ENCODE measurements at places on chromosomes 3 and 15.

DNA sequence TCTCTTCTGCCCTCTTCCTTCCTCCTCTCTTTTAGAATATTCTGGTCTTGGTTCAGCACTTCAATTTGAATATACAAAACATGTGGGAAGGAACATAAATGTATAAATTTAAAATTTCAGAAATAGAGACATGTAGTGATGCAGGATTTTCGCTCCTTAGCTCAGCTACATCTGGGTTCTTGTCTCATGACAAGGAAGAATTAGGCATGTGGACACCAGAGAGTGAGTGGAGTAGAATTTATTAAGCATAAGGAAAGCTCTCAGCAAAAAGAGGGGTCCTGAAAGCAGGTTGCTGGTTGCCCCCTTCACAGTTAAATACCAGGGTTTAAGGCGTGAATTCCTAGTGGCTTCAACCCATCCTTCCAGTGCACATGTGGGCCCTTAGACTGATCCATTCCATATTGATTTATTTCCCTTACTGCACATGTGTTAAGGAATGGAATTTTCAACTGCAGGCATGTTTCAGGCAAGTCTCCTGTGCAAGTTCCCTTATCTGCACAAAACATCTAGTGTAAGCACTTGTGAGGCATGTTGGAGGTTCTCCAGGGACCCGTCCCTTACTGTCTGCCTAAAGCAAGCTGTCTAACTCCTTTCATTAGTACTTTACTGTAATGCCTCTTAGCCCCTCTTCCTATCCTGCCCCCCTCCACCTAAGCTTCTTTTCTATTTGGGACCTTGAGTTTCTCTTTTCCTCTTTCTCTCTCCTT, 133.2 kb upstream of the STRIT1 start:
- no peak for DNase-seq

DNA sequence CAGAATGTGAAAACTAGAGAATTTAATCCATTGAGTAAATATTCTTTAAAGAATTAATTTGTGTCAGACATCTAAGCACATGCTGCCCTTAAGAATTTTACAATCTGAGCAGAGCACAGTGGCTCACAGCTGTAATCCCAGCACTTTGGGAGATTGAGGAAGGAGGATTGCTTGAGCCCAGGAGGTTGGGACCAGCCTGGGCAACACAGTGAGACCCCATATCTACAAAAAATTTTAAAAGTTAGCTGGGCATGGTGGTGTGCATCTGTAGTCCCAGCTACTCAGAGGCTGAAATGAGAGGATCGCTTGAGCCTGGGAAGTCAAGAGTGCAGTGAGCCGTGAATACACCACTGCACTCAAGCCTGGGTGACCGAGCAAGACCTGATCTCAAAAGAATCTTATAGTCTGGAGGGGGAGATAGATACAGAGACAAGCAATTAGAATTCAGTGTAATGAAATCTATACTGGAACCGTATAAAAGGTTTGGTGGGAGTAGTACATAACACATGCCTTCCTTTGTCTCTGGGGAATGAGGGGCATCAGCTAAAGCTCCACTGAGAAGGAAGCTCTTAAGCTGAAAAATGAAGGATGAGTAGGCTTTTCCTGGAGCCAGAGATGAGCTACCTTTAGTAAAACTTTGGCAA, 21.2 kb downstream of the ATP11B start:
- no peak for DNase-seq

- no peak for DNase-seq
Measured at GRCh38 chr3:4849136-4849535, 130.1 kb upstream of the BHLHE40 start.

DNA sequence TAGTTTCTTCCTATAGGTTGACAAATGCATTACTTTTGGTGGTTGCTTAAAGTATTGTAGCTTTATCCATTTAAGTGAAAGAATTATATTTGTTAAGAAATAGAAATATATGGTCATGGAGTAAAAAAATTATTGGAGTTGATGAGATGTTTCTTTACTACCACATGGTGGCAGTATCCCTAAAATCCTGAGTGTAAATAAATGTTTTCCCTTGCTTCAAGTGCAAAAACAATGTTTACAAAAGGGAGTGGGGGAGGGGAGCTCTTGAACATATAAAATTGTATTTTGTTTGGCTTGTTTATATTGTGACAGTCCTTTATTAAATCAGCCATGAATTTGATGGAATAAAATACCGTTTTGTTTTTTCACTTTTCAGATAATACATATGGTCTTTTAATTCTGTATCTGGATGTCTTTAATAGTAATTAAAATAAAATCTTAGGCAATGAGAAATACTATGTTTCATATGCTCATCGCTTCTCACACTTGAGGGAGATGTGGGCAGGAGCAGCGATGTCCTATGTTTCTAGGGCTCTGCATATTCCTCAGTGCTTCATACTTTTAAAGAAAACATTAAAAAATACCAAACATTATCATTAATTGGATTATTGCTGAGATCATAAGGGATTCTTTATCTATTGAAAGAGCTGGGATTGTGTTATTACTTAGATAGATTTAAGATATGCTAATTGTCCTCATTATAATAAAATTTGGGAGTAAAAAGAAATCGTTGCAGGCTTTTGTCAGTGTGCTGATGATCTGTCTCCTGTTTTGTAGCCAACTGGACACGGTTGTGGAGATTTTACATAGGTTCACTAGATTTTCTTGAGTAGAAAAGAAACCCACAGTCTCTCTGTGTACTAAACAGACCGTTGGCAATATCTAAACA, 349.7 kb downstream of the TUSC7 start:
- DNase-seq = no peak

DNA sequence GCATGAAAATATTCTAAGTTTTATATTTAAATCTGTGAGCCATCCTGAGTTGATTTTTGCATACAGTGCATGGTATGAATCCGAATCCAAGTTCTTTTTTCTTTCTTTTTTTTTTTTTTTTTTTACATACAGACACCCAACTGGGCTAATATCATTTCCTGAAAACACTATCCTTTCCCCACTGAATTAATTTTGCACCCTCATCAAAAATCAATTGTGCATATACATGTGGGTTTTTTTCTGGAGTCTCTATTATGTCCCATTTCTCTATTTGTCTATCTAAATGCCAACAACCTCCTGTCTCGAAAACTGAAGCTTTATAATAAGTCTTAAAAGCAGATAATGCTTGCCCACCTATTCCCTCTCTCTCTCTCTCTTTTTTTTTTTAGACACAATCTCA, 5.9 kb upstream of the ABI3BP start:
- no peak for DNase-seq

GRCh38 chr3:55860049-55860721, 373.1 kb upstream of the WNT5A start:
- DNase-seq = no peak

DNA sequence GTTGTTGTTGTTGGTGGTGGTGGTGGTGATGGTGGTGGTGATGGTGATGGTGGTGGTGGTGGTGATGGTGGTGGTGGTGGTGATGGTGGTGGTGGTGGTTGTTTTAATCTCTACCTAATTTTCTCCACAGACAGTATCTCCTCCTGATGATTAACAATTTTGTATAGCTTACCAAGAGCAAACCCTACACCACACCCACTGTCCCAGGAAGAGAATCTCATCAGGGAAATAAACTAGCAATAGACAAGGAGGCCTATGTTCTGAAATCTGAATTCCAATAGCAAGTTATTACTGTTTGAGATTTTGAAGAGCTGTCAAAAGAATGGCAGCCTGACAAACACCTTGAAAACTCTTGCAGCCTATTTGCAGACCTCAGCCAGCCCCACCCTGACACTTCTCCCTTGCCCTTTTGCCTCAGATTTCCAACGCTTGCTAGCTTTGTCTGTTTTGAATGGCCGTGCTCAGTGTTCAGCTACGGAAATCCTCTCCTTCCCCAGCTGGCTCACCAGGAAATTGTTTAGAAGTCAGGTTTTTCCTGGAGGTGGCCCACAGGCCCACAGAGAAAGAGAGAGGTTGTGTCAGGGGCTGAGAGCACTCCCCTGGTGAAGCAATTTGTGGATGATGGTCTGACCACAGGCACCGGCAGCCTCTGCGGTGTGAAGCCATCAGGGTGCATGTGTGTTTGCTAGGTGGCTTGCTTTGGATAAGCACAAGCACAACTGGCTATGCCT, 101.6 kb downstream of the MAGI1 start:
- no peak for DNase-seq

DNA sequence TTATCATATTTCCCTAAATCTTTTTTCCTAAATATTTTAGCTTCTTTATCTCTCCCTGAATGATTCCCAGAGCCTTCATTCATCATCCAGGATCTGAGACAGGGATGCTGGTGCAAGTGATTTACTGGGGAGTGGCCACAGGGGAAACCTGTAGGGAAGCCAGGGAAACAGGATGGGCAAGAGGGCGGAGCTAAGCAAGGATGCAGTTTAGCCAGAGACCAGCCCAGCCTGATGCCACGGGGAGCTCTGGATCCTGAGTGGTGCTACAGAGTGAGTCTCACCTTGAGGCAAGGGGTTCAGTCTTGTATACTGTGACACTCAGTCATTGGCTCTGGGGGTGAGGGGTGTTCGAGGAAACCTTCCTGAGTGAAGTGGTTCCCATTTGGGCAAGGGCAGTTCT, 39.7 kb upstream of the LRRFIP2 start:
- DNase-seq = no peak

DNA sequence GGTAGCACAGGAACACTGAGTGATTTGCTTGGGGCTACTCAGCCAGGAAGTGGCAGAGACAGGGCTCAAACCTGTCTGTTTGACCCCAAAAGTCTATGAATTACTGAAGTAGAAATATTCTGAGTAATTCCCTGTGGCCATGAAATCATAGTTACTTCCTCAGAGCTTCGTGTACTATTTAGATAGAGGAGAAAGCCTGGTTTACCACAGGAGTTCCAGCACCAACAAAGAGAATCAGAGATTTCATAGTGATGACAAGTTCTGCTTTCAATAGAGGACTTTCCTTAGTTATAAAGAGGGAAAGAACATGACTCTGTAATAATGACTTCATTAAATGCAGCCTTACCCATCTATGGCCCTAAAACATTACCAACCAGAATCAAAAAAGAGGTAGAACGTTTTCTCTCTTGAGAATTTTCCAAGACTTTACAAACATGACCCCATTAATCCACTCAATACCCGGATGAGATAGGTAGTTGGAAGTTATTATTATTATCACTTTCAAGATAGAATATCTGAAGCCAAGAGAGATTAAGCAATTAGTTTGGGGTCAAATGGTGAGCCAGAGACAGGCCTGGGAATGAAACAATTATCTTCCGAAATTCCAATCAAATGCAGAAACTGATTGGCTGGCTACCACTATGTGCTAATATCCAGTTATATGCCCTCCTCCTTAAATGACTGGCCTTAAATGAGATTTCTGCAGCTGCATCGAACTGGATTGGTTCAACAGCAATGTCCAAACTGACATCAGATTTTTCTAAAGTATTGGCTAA, 13.6 kb upstream of the WNT5A start:
- no peak for DNase-seq

GRCh38 chr15:57495041-57495440, 96.7 kb upstream of the MYZAP start:
- no peak for DNase-seq

GRCh38 chr3:48270306-48270705, 29.4 kb downstream of the ZNF589 start:
- no peak for DNase-seq

DNA sequence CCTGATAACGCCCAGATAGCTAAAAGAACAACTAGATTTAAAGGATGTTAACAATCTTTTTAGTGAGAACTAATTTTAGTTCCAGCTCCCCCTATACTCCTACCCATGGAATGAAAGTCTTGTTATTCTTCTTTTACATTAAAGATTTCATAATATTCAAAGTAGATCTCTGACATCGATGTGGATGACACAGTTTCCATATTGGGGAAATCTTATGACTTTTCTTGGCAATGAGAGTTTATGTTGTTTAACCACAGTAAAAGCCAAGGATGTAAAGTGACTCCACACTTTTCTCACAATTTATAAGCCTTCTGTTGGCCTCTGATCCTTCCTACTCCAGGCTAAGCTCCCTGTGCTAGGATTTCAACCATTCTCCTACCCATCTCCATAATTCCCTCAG, 332.6 kb upstream of the KCNMB2 start:
- DNase-seq = no peak

DNA sequence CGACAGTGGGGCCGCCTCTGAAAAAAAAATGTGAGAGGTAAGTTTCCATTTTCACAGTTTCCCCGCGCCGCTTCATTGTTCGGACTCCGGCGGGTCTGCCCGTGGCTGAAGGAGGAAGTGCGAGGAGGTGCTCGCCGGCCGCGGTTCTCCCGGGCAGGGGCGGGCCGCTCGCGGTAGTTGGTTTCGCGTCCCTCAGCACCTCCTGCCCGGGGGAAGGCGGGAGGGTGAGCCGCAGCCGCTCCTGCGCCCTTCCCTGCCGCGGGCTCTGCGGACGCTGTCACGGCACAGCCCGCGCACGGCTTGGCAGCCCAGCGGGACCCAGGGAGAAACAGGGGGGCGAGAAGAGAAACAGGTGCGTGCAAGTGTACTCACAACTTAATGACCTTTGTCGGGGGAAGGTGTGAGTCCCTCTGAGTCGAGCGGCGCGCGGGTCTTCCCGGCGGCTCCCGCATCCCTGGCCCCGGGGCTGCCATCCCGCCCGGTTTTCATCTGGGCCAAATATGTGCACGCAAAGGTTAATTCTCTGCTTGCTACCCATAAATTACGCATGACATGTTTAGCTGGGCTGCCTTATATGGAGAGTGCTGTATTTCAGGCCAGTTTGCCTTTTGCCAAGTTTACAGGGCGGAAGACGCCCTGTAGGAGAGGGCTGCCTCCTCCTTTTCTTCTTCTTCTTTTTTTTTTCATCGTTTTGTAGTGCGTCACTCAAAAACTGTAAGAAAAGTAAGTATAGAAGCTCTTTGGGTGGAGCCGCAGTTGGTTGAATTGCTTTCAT, 514 bp downstream of the MBNL1 start:
- no peak for DNase-seq

DNA sequence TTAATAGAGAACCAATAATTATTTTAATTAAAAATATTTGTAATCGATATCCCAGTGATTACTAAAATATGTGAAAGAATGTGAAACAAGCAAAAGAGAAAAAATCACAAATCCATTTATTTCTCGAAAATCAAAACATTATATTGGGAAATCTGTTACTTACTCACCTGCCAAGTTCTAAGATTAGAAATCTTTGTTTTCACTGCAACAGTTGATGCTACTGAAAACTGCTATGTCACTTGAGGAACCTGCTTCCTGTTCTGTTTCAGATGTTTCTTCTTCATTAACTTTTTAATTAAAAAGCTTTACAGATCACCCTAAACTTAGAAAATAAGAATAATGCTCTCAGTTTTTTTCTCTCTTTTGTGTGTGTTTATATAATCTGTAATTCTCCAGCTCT, 13.7 kb upstream of the DPH6 start:
- DNase-seq = no peak

- no peak for DNase-seq
Measured at GRCh38 chr3:93969443-93969842, 4.3 kb downstream of the PROS1 start.

DNA sequence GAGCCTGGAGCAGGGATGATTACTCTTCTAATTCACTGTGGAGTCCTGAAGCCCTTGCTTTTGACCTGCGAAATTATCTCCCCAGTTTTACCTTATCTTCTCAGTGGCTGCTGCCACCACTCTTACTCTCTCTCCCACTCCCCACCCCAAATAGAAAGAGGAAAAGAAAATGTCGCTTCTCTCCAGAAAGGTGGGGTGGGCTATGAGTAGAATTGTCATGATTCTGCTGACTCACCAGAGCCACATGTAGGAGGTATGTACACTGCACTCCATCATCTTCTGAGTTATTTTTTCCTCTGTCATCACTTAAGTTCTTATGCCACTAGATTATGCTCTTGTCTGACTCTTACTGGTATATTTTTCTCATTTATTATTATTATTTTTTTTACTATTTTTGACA, 43.9 kb upstream of the TMEM158 start:
- DNase-seq = no peak
